ENCODE measurements at places on chromosomes 4 and X.

DNA sequence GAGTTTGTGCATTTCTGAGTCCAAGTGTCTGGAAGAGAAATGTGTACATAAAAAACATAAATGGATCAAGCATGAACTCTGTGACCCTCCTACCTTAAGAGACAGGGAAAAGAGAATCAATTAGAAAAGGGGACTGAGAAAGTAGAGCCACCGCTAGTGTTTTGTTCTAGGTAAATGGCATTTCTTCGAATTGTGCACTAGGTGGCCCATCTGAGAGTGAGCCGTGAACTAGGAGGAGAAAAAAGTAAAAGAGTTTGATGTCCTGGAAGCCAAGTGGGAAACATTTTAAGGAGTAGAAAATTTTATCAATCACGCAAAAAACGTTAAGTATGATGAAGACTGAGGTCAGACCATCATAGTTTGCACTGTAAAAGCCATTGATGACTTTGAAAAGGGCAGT, 55.1 kb downstream of the NAF1 start:
- DNase-seq, result peak; percentile 3

GRCh38 chr4:121041307-121042090, 30.8 kb downstream of the NDNF start:
- DNase-seq, result no peak

DNA sequence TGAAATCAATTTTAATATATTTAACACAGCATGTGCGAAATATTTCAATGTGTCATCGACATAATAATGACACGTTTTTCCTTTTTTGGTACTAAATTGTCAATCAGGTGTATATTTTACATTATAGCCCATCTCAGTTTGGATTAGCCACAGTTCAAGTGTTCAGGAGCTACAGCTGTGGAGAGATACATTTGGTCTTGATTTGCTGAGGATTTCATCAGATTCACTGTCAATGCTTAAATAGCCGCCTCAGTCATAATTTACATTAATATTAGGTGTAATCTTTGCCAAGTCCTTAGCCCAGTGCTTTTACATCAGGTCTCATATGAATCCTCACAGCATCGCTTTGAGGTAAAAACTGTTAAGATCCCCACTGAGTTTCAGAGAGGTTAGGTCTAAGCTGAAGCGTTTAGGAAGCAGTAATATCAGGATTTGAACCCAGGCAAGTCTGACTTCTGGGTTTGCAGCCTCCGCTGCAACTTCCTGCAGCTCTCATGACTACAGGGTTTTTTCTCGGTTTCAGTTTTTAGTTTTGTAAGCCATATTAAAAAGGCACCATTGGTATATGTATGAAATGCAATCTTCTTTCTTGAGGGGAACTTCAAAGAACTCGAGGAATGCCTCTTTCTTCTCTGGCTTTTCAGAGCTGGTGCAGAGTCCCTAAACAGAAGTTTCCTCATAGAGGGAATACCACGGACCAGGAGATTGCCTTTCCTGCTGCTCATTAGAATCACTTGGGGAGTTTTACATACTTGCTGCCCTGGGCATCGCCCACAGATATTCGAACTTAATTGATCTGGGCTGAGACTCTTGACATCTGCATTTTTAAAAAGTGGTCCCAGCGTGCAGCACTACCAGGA, 6.4 kb downstream of the MTM1 start:
- no peak for DNase-seq

GRCh38 chr4:153067376-153067775, 131.3 kb downstream of the FHDC1 start:
- DNase-seq, result no peak

- no peak for DNase-seq
Measured at GRCh38 chrX:17403189-17403691, 28.2 kb downstream of the NHS start.

GRCh38 chr4:132445386-132445785, 703.7 kb upstream of the PCDH10 start:
- DNase-seq, result no peak

GRCh38 chr4:105130945-105131344, 15.7 kb upstream of the TET2 start:
- DNase-seq, result no peak

- DNase-seq, result no peak
Measured at GRCh38 chrX:47181301-47181700, 12.3 kb upstream of the UBA1 start.

DNA sequence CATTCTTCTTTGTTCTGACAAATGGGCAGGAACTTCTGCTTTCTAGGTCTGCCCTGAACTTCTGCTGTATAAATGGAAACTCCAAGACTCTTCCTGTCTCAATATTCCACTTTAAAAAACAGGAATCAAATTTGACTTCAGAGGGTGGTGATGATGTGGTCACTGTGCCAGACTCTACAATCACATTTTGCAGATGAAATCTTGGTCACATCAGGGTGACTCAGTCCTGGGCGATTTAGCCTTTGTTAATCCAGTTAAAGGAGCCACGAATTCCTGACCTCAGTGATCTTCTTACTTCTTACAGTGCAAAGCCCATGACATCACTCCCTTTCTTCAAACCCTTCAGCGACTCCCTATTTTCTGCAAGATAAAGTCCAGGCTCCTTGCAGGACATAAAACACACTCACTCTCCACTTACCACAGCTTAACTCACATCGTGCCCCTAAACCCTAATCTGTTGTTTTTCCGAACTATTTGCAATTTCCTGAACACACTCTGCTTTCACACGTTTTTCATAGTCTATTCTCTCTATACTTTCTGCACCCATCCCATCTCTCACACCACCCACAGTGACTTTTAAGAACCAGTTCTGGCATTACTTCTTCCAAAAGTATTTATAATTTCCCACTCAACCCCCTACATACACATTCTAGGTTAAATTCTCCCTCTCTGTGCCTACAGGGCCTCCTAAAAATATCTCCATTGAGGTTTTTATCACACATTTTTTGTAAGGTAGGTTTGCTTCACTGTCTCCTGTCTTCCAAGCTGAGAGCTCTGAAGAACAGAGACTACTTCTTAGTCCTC, 11.1 kb downstream of the GASK1B start:
- DNase-seq, result no peak

All from left kidney (tissue), 8 donors.